Left ventricle myocardium superior (tissue), 1 donor: ENCODE measurements at places on chromosomes 6 and 20.

DNA sequence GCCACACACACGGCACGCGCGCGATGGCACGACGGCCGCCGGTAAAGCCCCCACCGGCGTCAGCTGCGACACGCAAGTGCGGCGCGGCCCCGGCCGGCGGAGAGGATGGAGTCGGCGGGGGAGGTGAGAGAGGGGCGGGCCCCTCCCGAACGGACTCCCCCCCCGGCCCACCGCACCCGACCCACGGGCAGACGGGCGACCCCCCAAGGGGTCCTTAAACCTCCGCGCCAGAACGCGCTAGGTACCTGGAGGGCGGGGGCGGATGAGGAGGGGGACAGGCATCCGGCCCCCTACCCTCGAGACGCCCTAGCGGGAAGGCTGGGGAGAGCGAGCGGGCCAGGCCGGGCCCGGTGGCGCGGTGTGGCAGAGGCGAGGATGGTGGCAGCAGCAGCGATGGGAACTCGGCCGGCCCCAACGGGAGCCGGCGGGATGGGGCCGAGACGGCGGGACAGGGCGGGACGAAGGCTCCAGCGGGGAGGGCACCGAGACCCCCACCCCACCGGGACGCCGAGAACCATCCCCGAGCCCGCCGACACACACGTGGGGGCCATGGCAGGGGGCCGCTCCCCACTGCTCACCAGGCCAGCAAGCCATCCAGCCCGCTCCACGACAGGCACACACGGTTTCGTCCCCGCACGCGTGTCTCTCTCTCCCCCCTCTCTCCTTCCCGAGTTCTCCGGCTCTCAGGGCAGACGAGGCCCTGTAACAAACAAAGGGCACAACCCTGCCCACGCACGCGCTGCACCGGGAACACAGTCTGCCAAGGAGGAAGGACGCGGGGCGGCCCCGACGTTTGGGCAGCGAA lies 1515.4 kb upstream of the DEFB115 start:
- DNase-seq: peak; percentile 22

GRCh38 chr20:33843854-33844253 lies 32.7 kb downstream of the CHMP4B start:
- DNase-seq: no peak

DNA sequence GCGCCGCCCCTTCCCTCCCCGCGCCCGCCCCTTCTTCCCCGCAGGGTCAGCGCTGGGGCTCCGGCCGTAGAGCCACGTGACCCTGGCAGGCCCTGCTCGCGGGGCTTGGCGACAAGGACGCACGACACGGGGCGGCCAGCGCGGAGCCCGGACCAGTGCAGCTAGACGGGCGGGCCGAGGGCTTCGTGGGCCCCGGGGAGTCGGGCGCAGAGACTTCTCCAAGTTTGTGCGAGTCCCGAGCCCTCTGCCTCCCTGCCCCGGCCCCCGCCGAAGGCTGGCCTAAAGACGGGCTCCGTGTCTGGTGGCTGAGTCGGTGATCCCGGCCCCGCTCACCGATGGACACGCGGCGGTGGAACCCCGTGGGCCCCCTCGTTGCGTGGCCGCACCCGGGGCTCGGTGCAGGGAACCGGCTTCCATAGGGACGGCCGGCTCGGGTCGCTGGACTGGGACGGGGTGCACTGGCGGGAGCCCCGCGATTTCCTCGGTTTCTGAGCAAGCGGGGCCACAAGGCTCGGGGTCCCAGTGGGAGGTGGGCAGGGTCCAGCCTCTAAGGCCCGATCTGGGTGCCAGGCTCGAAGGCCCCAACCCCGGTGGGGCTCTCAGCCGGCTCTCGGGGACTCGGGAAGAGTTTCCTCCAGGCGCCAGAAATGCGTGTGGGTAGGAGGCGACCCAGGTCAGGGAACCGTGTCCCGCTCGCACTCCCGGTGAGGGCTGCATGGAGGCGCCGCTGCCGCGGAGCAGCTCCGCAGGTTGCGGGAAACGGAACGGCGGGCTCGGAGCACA lies 452 bp upstream of the GATA5 start:
- peak; percentile 80 for DNase-seq

DNA sequence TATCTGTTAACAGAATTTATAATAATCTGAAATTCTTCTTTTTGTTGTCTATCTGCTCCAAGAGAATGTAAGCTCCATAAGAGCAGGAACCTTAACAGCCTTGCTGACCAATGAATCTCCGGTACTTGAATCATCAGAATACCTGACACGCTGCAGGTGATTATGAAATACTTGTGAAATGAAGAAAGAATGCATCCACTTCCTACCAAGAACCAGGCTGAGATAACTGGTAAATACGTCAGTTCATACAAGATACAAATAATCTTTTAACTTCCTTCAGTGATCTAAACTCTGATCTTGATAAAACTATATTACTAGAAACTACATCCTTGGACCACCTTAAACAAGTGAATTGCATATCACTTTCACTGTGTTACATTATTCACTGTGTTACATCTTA lies 116.2 kb downstream of the MAP3K5 start:
- no peak for DNase-seq

DNA sequence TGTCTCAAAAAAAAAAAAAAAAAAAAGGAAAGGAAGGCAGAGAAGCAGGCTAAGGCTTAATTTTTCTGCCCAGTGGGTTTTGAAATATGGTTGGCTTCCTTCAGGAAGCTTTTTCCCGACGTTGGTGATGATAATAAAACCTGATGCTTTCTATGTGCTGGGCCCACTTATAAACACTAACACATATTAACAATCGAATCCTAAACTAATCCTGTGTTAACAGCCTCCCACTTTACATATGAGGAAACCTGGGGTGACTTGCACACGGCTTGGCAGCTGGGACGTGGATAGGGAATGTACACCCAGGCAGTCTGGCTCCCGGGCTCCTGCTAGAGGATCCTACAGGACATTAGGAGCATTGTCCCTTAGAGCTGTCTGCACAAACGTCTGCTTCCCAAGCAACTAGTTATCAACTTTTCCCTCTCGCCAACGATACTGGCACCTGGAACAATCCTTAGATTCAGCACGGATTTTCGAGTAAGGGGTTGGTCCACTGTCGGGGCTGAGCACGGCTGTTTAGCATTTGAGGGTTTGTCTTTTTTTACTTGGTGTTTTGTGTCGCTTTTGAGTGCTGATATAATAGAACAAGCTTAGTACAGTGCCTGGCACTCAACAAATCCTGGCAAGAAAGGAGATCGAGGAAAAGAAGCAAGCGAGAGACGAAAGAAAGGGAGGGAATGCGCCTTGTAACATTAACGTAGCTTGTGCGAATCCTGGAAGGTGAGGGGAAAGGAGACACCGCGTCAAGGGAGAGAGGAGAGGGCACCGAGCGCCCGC lies 622 bp upstream of the KIZ start:
- peak; percentile 55 for DNase-seq

GRCh38 chr6:54992789-54993188 lies 146.2 kb downstream of the FAM83B start:
- no peak for DNase-seq

DNA sequence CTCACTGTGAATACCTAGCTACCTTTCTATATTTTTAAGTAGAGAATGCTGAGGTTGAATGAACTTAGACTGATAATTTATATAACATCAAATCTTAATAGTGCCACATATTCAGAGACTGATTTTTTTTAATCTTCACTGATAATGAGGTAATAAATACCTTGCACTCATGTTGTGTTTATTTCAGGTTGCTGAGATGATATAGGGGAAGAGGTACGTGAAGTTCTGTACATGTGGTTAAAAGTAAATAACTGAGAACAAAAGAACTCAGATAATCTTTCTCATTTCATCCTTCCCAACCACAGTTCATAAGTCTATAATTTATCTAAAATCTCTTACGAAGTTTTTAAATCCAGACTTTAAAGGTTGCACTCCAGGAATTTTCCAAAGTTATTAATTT lies 6.4 kb downstream of the NHSL1 start:
- no peak for DNase-seq

DNA sequence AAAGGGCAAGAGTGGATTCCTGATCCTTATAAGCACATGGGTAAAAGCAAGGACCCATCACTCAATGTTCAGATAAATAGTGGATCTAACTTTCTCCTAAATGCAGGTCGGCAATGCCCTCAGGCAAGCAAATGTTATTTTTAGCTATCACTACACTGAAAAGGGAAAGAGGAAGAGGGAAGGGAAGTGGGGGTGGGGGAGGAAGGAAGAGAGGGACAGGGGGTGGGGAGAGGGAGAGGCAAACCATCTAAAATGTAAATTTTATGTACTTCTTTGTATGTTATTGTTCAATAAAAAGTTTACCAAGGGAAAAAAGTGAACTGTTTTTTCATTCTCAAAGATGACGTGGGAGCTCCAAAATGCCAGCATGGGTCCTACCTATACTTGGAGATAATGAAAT lies 44.2 kb downstream of the CHD6 start:
- DNase-seq: no peak
